Ascending aorta (tissue), 2 donors: ENCODE measurements at places on chromosomes 3 and 15. TPM values are rescaled to one million over a fixed set of nuclear protein-coding genes. Genes with fewer than 3 reads are reported as not detected.

The STARD9 gene
- 62.7 TPM for total RNA-seq

DNA sequence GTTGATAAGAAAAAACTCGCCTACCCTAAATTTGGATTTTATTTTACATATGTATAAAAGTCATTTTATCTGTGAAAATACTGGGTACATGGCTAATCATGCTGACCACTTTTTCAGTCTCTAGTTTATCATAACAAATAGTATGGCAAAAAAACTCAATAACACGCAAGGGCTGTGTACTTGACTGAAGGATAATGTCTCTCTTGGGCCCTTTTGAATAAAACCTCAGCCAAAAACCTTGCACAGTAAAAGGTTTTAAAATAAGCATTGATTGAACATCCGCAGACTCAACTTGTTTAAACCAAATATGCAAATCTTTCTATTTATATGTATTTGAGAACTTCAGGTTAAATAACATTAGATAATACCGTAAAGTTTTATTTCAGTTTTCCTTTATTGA lies 285.3 kb downstream of the CADM2 start:
- no peak for DNase-seq

The U2SURP gene
- total RNA-seq, result 68.6 TPM

GRCh38 chr15:29978411-29979382 lies 104.1 kb upstream of the GOLGA8J start:
- no peak for DNase-seq

GRCh38 chr15:38065721-38066345 lies 131.4 kb downstream of the TMCO5A start:
- DNase-seq, result no peak

The SPINT1 gene
- 1.5 TPM for total RNA-seq

GRCh38 chr15:62770111-62770660 lies 272.4 kb upstream of the TPM1 start:
- DNase-seq, result no peak

The OCA2 gene
- 1.2 TPM for total RNA-seq

DNA sequence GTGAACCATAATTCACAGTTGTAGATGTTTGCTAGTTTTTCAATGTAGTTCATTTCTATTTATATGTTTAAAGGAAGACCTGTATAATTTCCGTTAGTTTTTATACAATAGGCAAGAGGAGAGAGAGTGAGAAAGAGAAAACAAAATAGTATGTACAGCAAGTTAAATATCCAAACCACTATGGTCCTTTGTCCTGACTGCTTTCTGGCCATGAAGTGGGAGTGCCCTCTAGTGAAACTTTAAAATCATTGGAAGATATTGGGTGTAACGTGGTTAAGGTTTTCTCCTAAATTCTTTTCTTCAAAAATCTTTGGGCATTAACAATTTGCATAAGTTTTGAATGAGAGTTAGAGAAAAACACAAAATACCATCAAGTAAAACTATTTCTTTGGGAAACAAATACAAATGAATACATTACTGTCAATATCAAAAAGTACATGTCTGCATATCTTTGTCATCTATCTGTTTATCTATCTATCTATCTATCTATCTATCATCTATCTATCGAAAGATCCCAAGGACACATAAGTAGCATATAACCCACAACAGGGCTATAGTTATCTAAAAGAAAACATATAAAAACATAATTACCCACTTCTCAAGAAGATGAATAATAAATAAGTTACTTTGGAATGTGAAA lies 534.6 kb upstream of the ATP11B start:
- no peak for DNase-seq

GRCh38 chr3:42473083-42473932 lies 29.1 kb upstream of the VIPR1 start:
- DNase-seq, result no peak

DNA sequence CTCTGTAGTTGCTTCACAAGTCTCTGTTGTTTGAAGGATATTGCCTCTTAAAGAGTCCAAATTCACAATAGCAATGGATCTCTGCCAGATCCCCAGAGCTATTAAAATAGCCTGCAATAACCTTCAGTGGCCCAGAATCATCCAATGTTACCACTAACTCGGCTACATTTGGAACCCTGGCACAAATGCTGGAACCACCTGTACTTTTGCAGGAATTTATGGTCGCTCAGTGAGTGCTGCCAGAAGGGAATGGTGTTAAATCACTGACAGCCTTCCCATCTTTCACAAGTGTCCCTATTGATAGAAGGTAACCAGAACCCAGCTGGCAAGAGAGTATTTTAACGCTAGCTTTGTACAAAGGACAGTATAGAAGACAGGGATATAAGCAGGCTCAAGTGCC lies 298.8 kb upstream of the PLSCR5 start:
- DNase-seq, result no peak

- no peak for DNase-seq
These were observed 648 bp downstream of the CYB561D2 start for GRCh38 chr3:50351323-50351697.

The ST6GAL1 gene
- total RNA-seq, result 59.9 TPM

The ITIH1 gene
- 2.0 TPM for total RNA-seq

The TMEM158 gene
- not detected for total RNA-seq

- DNase-seq, result no peak
These were observed 137.4 kb downstream of the SV2B start for GRCh38 chr15:91237445-91237844.

The KLHL6 gene
- total RNA-seq, result 1.5 TPM

The CHRFAM7A gene
- total RNA-seq, result 0.21 TPM

GRCh38 chr3:13125092-13126015 lies 52.1 kb upstream of the IQSEC1 start:
- no peak for DNase-seq

The MFGE8 gene
- total RNA-seq, result 1,738 TPM

- no peak for DNase-seq
These were observed 58.3 kb upstream of the EPHA3 start for GRCh38 chr3:89049119-89049518.

DNA sequence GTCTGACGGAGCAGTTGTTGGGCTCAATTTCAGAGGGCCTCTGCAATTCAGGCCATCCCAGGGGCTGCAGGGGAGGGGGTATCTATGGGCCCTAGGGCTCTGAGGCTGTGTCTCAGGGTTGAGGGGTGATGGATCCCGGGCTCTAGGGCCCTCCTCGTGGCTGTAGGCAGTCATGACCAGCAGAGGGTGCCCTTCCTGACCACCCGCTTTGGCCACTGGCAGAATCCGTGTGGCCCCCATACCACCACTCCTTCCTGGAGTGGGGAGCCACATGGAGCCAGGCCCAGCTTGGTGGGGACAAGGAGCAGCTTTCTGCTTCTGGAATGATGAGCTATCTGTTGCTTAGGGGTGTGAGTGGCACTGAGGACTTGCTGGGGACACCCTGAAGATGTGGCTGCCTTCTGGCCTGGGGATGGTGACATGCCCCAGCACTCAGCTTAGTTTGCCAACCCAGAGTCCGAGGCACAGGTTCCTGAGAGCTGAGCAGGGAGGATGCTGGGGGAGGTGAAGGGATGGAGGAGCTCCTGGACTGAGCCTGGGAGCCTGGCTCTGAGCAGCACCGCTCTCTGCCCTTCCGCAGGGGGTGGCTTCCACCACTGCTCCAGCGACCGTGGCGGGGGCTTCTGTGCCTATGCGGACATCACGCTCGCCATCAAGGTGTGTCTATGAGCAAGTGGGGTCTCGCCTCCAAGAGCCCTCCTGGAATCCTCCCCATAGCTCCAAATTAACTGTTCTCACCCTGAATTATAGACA lies 20.2 kb downstream of the HDAC11 start:
- no peak for DNase-seq

- DNase-seq, result no peak
These were observed 203.3 kb upstream of the LMCD1 start for GRCh38 chr3:8298021-8298954.

DNA sequence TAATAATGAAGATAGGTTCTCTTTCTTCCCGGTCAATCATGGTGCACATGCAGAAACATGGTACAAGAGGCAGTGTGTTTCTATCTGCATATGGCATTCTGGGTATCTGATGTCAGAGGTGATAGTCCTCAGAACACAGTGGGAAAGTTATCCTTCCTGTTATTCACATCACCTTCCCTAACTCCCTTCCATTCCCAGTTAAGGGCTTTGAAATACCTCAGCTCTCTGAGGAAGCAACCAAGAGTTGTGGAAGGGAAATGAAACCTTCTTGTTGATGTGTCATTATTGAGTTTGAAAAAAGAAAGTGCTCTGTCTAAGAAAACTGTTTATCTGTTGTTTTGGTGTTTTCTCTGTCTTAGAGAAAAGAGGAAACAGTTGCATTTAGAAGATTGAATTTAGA lies 21.9 kb upstream of the P2RY13 start:
- no peak for DNase-seq

DNA sequence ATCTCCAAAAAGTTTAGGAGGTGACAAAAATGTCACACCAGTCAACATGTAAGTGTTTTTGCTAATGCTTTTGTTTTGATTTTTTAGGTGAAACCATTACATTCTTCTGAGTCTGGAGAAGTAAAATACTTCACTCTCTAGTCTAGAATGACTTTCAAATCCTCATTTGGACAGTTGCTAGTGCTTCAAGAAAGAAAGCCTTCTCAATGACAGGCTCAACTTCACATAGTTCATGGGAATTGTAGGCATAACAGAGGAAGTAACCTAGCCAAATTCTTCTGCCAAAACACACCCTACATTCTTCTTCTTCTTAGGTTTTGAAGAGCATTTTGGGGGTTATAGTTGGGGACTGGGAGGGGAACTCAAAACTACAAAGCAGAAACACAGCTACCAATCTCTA lies 29.4 kb upstream of the HEG1 start:
- DNase-seq, result no peak

DNA sequence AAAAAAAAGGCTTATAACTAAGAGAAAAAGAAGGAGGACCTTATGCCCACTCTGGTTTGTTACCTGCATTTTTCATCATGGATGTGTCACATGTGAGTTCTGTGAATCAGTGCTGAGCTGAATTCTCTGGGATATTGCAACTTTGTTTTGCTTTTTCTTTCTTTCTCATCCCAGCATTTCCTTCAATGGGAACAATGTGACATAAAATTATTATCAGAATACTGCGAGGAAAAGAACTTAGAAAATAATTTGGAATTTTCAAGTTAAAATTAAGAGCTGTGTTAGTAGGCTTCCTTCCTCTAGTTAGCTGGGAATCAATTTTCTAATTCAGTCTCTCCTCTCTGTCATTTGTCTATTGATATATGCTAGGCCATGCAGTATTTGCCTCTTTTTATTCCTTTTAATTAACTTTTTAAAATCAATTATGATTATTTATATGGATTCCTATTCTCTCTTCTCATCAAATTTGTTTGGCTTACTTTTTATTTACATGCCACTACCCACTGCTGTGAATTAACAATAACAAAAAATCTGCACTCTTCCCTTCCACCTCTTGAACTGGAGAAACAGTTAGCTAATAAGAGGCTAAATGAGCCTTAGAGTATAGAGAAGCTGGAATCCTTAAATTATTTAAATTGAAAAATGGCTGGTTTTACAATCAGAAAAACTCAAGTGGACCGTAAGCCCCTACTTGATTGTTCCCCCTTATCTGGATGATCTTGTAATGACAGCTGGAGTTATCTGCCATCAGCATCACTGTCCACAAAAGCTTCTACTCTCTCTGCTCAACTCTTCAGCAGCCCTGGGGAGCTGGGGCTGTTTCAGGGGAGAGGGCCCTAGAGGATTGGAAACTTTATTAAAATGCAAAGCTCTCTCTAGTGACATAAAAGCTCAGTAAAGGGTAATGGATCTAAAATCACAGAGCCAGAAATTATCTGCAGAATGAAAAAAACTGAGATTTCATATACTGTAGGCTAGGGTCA lies 95.3 kb upstream of the SOX2 start:
- no peak for DNase-seq

- no peak for DNase-seq
These were observed 32.1 kb downstream of the GRK7 start for GRCh38 chr3:141795276-141795675.

The PRR20G gene
- total RNA-seq, result not detected

DNA sequence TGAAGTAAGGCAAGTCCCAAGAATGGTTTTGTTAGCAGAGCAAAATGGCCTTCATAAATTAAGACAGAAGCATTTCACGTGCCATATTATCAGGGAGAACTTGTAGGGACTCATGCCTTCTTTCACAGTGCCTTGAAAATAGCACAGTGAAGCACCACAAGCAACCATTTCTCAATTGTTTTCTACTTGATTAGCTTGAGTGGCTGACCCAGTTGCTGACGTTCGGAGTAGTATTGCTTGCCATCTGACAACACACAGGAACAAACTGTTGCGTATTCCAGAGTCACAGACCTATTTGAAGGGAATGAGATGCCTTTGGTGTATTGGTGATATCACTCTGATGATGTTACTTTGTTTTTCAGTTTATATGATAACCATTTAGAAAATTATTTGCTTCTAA lies 3.0 kb upstream of the C3orf52 start:
- no peak for DNase-seq

The LINGO1 gene
- 18.3 TPM for total RNA-seq

DNA sequence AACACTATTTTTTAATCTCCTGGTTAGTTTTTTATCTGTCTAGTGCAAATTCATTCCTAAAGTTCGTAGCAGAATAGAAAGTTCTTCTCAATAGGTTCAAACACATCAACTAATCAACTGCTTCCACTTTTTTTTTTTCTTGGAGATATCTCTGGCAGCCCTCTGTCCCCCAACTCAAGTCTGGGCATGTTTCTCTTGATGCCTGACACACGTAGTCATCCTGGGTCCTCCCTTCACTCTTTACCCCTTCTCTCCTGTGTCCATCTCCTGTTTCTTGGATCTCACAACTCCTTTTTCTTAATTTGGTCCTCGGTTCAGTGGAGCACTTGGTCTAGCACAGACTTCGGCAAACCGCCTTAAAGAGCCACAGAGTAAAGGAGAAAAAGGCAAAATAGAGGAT lies 14.4 kb downstream of the TNFAIP8L3 start:
- DNase-seq, result no peak

GRCh38 chr15:37824717-37825382 lies 109.6 kb upstream of the TMCO5A start:
- DNase-seq, result no peak

The SLITRK3 gene
- not detected for total RNA-seq

DNA sequence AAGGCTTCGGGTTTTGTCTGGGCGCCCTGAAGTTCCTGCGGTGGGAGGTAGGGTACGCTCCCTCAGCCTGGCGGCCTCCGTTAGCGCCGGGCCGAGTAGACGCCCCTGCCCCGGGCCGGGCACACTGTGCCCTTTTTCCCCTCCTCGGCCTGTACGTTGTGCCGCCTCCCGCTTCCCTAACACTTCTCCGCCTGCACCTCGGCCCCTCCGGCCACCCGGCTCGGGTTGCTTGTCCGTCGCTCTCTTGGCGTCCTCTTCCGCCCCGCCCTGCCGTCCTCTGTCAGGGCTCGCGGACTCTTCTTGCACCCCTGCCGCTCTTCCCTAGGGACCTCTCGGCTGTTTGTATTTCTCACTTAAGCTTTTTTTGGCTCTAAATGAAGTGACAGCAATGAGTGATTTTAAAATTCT lies 384 bp downstream of the KNL1 start:
- no peak for DNase-seq

The ACAN gene
- 113 TPM for total RNA-seq

The C3orf20 gene
- total RNA-seq, result not detected

- no peak for DNase-seq
These were observed 22.3 kb upstream of the LINGO1 start for GRCh38 chr15:77654975-77655374.

GRCh38 chr15:31150732-31151231 lies 49.3 kb upstream of the TRPM1 start:
- DNase-seq, result peak; percentile 4
